ENCODE measurements at places on chromosomes 7 and 10. TPM values are rescaled to one million over a fixed set of nuclear protein-coding genes. Genes with fewer than 3 reads are reported as not detected.

DNA sequence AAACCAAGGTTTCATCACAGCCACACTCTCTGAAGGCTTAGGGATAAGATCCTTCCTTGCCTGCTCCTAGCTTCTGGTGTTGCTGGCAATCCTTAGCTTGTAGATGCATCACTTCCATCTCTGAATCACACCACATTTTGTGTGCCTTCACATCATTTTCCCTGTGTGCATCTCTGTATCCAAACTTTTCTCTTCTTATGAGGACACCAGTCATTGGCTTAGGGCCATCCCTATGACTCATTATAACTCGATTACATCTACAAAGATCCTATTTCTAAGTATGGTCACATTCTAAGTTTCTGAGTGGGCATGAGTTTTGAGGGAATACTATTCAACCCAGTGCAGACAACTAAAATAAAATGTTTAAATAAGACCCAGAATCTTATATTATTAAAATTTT lies 121.7 kb downstream of the C7orf25 start:
- no peak for DNase-seq

- no peak for DNase-seq
These were observed 45.1 kb upstream of the ELMO1 start for GRCh38 chr7:37493810-37494209.

DNA sequence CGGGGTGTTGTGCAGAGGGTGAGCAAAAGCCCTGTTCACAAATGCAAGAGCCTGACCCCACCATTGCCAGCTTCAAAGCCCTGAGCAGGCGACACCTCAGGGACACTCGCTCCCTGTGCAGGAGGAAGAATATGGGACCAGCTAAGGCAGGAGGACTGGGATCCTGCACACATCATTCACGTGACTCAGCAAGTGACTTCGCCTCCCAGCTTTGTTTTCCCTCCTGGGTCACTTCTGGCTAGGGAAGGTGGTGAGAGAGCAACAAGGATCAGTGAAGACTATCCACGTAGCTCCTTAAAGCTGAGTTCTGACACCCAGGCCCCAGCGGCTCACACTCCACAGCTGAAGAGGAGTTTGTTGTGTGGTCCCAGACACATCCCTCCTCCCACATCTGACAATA lies 164.3 kb downstream of the FGFR2 start:
- no peak for DNase-seq

DNA sequence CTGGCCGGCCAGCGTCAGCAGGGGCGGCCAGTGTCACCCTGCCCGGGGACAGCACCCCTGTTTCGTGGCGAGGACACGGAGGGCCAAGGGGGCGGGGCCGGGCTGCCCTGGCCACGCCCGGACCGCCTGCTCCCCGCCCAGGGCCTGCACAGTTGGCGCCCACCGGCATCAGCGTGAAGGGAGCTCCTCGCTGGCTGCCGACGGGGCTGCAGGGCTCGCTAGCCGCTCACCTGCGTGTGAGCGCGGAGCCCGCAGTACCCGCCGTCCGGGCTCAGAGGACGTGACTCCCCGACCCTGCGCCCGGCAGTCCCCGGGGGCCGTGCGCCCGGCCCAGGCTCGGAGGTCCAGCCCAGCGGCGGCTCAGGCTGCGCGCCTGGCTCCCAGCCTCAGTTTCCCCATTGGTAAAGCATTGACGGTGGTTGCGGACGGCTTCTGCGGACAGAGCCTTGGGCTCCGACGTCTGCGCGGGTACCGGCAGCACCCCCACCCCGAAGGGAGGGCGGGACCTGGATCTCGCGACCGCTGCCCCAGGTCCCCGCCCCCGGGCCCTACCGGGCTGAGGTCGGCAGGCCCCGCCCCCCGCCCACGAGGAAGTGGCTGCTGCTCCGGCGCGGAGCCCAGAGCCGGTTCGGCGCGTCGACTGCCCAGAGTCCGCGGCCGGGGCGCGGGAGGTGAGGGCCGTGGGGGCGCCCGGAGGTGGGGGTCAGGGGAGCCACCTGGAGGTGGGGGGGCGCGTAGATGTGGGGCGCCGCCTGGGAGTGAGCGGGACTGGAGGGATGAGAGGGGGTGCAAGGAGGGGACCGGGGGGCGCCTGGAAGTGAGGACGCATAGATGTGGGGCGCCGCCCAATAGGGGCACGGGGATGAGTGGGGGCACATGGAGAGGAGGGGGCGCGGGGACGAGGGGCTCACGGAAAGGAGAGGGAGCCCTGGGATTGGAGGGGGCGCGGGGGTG lies at the start of gene ARPC1B:
Gene ARPC1B (plus strand): TSS at position 620 of the 954 bp plus-strand sequence. CDS start 10,985 bp downstream, outside the sequence.
- no peak for DNase-seq

- DNase-seq = no peak
These were observed 53.3 kb upstream of the FAM180A start for GRCh38 chr7:135801877-135802276.

GRCh38 chr7:113582471-113582870 lies 336.3 kb downstream of the PPP1R3A start:
- DNase-seq = no peak

DNA sequence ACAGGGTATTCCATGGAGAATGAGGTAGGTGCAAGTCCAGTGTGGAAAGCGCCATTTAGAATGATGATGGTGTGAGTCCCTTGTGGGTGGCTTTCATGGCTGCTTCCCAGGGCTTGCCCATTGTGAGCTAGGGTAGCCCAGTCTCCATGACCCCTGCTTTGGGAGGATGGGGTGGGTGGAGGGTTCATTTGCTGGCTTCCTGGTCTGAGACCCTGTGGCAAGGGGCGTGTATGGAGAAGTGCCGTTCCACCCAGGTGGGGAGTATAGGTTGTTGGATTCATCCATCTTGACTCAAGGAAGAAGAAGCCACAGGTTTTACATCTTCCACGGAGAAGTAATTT lies 27.7 kb downstream of the CCM2 start:
- no peak for DNase-seq

- DNase-seq = no peak
These were observed 186.4 kb downstream of the FAM107B start for GRCh38 chr10:14588084-14588937.

GRCh38 chr7:77404641-77405040 lies 11.5 kb downstream of the GSAP start:
- DNase-seq = no peak

- no peak for DNase-seq
These were observed 868.1 kb downstream of the XPNPEP1 start for GRCh38 chr10:109055243-109055642.

The FOXI2 gene
- 2.7 TPM for polyA plus RNA-seq

The TET1 gene
- 10.1 TPM for polyA plus RNA-seq

The OR2A42 gene
- 4.1 TPM for polyA plus RNA-seq

The CAMK1D gene
- polyA plus RNA-seq = 10.5 TPM

Data from left renal cortex interstitium (tissue), 4 donors.